Natural killer cell (primary cell): ENCODE measurements at places on chromosomes 5 and 9. TPM values are rescaled to one million over a fixed set of nuclear protein-coding genes. Genes with fewer than 3 reads are reported as not detected.

- no peaks in the 10 kb centered on the region for H3K27me3 ChIP-seq
- no peak overlapping the region for H3K4me3 ChIP-seq
- no peak overlapping the region for H3K27ac ChIP-seq
- H3K36me3 ChIP-seq, result no peaks in the 10 kb centered on the region
- H3K4me1 ChIP-seq, result no peaks in the 10 kb centered on the region
These were observed 35.8 kb upstream of the MAST4 start for GRCh38 chr5:66560371-66560770.

The PCDHA5 gene
- total RNA-seq, result not detected

DNA sequence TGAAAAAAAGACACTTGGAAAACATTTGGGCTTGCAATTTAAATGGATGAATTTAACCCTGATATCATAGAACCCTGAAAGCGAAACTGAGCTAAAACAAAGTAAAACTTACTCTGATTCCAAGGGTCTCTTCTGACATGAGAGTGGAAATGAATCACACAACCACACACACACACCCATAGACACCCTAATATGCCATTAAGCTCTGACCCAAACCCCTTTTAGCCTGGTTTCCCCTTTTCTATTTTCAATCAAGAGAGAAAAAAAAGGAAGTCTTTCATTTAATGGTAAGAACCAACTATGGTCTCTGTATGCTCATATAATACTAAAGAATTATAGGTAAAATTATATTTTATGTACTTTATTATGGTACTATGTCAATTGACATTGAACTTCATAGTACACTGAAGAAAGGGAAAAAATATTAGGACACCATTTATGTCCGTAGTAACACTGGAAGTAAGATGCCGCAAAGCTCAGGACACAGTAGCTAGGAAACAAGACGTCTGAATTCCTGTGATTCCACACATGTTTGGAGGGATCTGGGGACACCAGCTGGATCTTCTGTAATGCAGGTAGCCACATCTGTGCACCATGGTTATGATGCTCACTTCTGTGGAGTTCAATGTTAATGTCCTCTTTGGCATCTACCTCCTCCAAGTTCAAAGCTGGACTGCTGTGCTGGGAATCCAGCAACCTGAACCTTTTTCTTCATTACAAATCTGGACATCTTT, 95.8 kb downstream of the PCSK1 start:
- H3K4me3 ChIP-seq, result no peak overlapping the region
- H3K27me3 ChIP-seq, result no peaks in the 10 kb centered on the region
- DNase-seq, result no peak
- H3K4me1 ChIP-seq, result no peaks in the 10 kb centered on the region
- H3K36me3 ChIP-seq, result no peaks in the 10 kb centered on the region

GRCh38 chr5:129431406-129431805, 28.7 kb upstream of the ADAMTS19 start:
- H3K27ac ChIP-seq, result no peak overlapping the region
- H3K4me1 ChIP-seq, result no peaks in the 10 kb centered on the region
- no peaks in the 10 kb centered on the region for H3K36me3 ChIP-seq
- H3K4me3 ChIP-seq, result no peak overlapping the region

- no peak overlapping the region for H3K27ac ChIP-seq
- no peak for DNase-seq
- H3K4me3 ChIP-seq, result no peak overlapping the region
These were observed 1798.9 kb downstream of the MAT2B start for GRCh38 chr5:165304193-165304827.

GRCh38 chr9:82273121-82273520, 284.5 kb downstream of the SPATA31D1 start:
- H3K4me1 ChIP-seq, result no peaks in the 10 kb centered on the region
- no peaks in the 10 kb centered on the region for H3K27me3 ChIP-seq

- no peak overlapping the region for H3K4me3 ChIP-seq
- H3K27me3 ChIP-seq, result no peaks in the 10 kb centered on the region
- H3K4me1 ChIP-seq, result no peaks in the 10 kb centered on the region
- no peak for DNase-seq
These were observed 116.1 kb upstream of the ACTBL2 start for GRCh38 chr5:57598756-57599155.

The PCDHGB6 gene
- 2.9 TPM for total RNA-seq

- H3K4me1 ChIP-seq, result peaks cover 28% of the 10 kb centered on the region
- H3K27ac ChIP-seq, result no peak overlapping the region
- DNase-seq, result no peak
- H3K4me3 ChIP-seq, result no peak overlapping the region
- no peaks in the 10 kb centered on the region for H3K36me3 ChIP-seq
These were observed 3.8 kb downstream of the TGFBI start for GRCh38 chr5:136032564-136032963.

GRCh38 chr5:78221964-78222451, 72.5 kb downstream of the AP3B1 start:
- no peak overlapping the region for H3K27ac ChIP-seq
- no peaks in the 10 kb centered on the region for H3K27me3 ChIP-seq
- H3K4me3 ChIP-seq, result no peak overlapping the region
- peaks cover 3% of the 10 kb centered on the region for H3K4me1 ChIP-seq
- H3K36me3 ChIP-seq, result peaks cover 20% of the 10 kb centered on the region

GRCh38 chr5:107284822-107285525, 385.8 kb downstream of the EFNA5 start:
- DNase-seq, result no peak
- peaks cover 2% of the 10 kb centered on the region for H3K4me1 ChIP-seq
- H3K27me3 ChIP-seq, result no peaks in the 10 kb centered on the region
- no peaks in the 10 kb centered on the region for H3K36me3 ChIP-seq
- H3K4me3 ChIP-seq, result no peak overlapping the region

DNA sequence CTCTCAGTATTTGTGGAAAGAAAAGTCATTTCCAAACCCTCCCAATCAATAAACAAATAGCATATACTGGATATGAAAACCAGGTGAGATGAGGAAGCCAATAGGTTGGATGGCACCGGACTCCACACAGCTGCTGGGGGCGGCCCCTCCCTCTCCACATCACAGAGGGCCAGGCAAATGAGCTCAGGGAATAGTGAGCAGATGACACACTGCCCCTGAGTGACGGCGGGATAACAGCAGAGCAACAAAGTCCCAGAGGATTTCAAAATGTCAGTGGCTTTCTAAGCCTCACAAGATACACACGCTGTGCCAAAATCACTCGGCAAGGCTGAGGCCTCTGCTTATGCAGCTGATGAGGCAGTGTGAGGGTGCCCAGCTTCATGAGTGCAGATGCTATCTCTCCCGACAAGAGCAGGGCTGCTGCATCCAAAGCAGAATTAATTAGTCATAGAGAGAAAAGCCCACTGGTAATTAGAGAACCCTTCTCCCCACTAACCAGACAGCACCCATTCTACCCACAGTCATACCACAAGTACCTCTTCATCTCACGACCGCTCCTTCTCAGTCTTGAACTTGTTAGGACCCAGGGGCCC, 235.0 kb upstream of the NFIL3 start:
- no peak for DNase-seq
- H3K4me1 ChIP-seq, result no peaks in the 10 kb centered on the region
- no peak overlapping the region for H3K4me3 ChIP-seq
- no peak overlapping the region for H3K27ac ChIP-seq
- no peaks in the 10 kb centered on the region for H3K27me3 ChIP-seq

DNA sequence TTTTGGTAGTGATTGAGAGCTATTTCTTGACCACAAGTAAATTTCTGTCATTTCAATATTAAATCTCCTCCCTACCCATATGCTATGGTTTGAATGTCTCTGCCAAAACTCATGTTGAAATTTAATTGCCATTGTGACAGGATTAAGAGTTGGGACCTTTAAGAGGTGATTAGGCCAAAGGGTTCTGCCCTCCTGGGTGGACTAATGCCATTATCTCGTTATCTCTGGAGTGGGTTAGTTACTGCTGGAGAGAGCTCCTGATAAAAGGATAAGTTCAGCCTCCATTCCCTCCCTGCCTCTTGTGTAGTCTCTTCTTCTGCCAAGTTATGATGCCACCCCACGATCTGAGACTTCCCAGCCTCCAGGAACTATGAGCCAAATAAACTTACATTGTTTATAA, 3.6 kb upstream of the DRD1 start:
- peaks cover 12% of the 10 kb centered on the region for H3K27me3 ChIP-seq
- H3K27ac ChIP-seq, result no peak overlapping the region
- no peaks in the 10 kb centered on the region for H3K4me1 ChIP-seq
- no peak overlapping the region for H3K4me3 ChIP-seq
- H3K36me3 ChIP-seq, result no peaks in the 10 kb centered on the region
- DNase-seq, result no peak

- H3K27ac ChIP-seq, result peak overlapping the region; percentile 98
- peaks cover 11% of the 10 kb centered on the region for H3K36me3 ChIP-seq
- no peaks in the 10 kb centered on the region for H3K27me3 ChIP-seq
- peaks cover 17% of the 10 kb centered on the region for H3K4me1 ChIP-seq
- no peak for DNase-seq
- H3K4me3 ChIP-seq, result peak overlapping the region; percentile 87
These were observed 719 bp upstream of the ISCA1 start for GRCh38 chr9:86282979-86283535.

DNA sequence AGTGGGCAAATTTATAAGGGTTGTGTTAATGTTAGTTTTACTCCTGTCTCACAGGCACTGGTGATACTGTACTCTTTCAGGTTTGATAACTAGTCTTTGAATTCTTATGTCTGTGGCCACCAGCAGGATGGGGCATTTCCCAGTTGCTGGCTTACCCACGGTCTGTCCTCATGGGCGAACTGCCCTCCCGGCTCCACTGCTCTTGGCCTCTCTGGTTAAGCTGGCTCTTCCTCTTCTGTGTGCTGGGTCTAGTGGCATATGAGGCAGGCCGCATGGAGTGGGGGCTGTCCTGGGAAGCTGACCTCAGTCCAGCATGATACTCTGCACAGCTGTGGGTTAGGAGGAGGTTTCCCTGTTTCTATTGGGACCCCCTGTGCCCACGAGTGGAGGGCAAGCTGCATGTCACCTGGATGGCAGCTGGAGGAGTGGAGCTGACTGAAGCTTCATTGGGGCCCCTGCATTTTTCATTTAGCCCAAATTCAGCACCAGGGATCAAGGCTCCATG, 19.5 kb downstream of the PHF2 start:
- no peak for DNase-seq
- no peaks in the 10 kb centered on the region for H3K27me3 ChIP-seq
- H3K4me3 ChIP-seq, result no peak overlapping the region
- H3K27ac ChIP-seq, result no peak overlapping the region
- H3K36me3 ChIP-seq, result no peaks in the 10 kb centered on the region
- H3K4me1 ChIP-seq, result peaks cover 35% of the 10 kb centered on the region

The CNOT8 gene
- total RNA-seq, result 115 TPM

The POLE3 gene
- 66.7 TPM for total RNA-seq

The OR1Q1 gene
- total RNA-seq, result not detected

The NFIL3 gene
- total RNA-seq, result 98.0 TPM

The CERCAM gene
- total RNA-seq, result 11.5 TPM

The CDC25C gene
- total RNA-seq, result 0.47 TPM

- no peaks in the 10 kb centered on the region for H3K27me3 ChIP-seq
- H3K4me1 ChIP-seq, result no peaks in the 10 kb centered on the region
- DNase-seq, result no peak
- no peak overlapping the region for H3K27ac ChIP-seq
- no peaks in the 10 kb centered on the region for H3K36me3 ChIP-seq
- no peak overlapping the region for H3K4me3 ChIP-seq
These were observed 5.5 kb downstream of the FANCC start for GRCh38 chr9:95311961-95312360.

The PAEP gene
- total RNA-seq, result not detected

DNA sequence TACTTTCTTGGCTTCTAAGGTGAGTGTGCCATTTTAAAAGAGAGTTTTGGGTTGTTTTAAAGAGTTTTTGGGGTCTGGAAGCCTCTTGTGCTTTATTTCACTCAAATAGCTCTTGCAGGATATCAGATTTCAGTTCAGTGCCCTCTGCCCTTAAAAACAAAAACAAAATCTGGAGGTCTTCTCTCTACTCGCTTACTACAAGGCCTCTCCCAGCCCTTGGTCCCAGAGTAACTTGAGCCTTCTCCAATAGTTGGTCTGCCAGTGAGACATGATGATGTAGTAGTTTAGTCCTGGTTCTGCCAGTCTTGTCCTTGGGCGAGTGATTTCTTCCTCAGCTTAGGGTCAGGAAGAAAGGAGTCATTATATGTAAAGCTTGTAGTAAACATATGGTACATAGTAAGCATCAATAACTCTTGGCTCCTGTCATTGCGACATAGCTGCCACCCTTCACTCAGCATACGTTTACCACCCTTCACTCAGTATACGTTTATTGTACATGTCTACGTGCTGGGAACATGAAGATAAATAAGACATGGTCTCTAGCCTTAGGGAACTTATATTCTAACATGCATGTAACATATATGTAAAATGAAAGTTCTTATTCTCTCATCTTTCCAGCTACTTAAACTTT, 147.6 kb downstream of the MAN2A1 start:
- no peaks in the 10 kb centered on the region for H3K4me1 ChIP-seq
- H3K36me3 ChIP-seq, result peaks cover 17% of the 10 kb centered on the region
- DNase-seq, result no peak
